Ammon's horn (tissue), 1 donor: ENCODE measurements at places on chromosomes 7 and 10.

GRCh38 chr10:29525762-29526161 is 109.0 kb downstream of the SVIL start:
- DNase-seq: no peak

DNA sequence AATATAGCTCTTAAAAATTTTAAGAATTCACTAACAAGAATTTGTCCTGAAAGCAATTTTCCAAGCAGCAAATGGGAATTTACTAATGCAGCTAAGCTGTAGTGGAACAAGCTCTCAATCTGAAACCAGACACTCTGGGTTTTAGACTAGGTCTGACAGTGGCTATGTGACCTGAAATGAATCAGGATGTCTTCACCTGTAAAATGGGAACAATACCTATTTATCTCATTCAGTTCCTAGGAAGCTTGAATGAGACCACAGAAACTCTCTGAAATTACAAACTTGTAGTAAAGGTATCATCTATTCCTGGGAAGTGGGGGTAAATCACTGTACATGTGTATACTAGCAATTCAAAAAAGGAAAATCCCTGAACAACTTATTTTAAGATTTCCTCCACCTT is 1.2 kb downstream of the DNAJC2 start:
- no peak for DNase-seq

DNA sequence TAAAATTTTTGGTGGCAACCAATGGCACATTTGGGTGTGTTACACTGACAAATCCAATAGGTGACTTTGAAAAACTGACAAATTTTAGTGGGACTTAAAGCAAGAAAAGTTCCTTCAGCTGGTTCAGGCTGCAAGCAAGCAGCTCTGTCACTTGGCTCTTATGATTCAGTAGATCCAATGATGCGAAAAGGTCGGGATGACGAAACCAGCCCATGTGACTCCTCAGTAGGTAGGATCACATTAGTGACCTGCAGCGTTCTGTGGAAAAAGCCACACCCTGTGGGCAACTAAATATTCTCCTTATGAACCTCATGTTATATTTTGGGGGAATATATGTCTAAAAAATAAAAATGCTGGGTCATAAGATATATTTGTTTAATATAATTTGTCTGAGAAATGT is 13.3 kb upstream of the TSGA13 start:
- DNase-seq: no peak

- DNase-seq: no peak
Observed at GRCh38 chr10:48455055-48455391, 148.5 kb downstream of the MAPK8 start.

DNA sequence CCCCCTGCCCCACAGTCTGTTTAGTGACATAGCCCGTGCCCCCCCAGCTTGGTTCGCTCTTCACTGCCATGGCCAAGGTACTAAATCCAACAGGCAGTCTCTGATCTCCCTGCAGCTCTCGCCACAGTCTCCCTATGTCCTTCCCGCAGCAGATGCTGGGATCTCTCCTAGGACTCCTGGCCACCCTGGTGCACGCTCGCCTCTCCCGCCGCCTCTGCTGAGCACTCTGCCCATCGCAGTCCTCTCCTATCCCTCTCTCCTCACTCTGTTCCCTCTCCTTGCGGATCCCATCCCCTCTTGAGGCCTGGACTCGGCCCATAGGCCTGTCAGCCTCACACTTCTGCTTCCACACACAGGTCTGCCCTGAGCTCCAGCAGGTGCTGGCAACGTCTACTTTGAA is 204.8 kb upstream of the TCERG1L start:
- no peak for DNase-seq

GRCh38 chr10:19983880-19984565 is 167.8 kb downstream of the PLXDC2 start:
- DNase-seq: no peak

DNA sequence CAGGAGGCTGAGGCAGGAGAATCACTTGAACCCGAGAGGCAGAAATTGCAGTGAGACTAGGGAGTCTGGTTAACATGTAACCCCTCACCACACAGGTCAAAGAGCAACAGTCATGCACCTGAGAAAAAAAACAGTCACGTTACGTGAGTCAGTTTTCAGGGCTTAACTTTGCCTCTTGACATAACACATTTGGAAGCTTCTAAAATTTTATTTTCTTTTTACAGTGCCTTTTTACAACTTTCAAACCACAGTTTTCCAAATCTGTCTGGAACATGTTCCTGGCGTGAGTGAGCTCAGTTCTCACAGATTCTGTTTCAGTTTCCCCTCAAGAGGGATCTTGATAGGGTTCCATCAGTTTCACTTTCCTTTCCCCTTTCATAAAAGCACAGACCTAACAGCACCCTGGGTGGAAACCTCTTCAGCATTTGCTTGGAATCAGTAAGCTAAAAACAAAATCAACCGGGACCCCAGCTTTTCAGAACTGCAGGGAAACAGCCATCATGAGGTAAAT is 4.4 kb downstream of the IFIT3 start:
- DNase-seq: peak; percentile 73
